ENCODE measurements at places on chromosomes 3 and 15. TPM values are rescaled to one million over a fixed set of nuclear protein-coding genes. Genes with fewer than 3 reads are reported as not detected.

Gene THSD4
- 18.2 TPM for total RNA-seq

Gene GOLGA6D
- total RNA-seq = not detected

Gene RTP1
- total RNA-seq = not detected

Gene ARHGAP31
- total RNA-seq = 100 TPM

Gene FBLN2
- 40.8 TPM for total RNA-seq

Gene CCDC54
- total RNA-seq = not detected

Gene MST1R
- 27.3 TPM for total RNA-seq

Gene WDR72
- total RNA-seq = 1.5 TPM

Gene IL16
- 34.6 TPM for total RNA-seq

Gene TGM5
- 0.32 TPM for total RNA-seq

Gene CHAC1
- total RNA-seq = 1.8 TPM

Gene SAXO2
- total RNA-seq = 15.8 TPM

Gene TKT
- total RNA-seq = 437 TPM

- no peak overlapping the region for H3K4me3 ChIP-seq
- no peaks in the 10 kb centered on the region for H3K36me3 ChIP-seq
- peaks cover 9% of the 10 kb centered on the region for H3K4me1 ChIP-seq
- no peak for DNase-seq
Measured at GRCh38 chr3:119562307-119562961, 3.0 kb upstream of the CD80 start.

DNA sequence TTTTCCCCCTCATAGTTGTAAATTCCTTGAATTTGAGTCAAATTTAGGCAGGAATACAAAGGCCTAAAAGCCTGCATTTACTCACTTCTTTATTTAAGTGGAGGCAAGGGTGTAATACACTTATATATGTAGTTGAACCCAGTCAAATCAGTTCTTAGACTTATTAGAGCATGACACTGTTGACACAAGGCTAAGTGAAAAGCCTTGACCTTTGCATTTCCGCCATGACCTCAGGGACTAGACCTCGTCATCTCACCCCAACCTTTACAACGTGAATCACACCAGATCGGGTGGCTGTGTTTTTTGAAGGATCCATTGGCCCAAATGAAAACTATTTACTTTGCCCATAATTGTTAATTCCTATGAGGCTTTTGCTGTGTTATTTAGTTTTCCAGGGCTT, 774.4 kb downstream of the ROBO1 start:
- H3K27ac ChIP-seq = no peak overlapping the region
- no peak for DNase-seq
- no peaks in the 10 kb centered on the region for H3K4me1 ChIP-seq
- H3K4me3 ChIP-seq = no peak overlapping the region
- H3K27me3 ChIP-seq = no peaks in the 10 kb centered on the region

- H3K4me1 ChIP-seq = no peaks in the 10 kb centered on the region
- no peak overlapping the region for H3K4me3 ChIP-seq
- no peak for DNase-seq
- H3K36me3 ChIP-seq = no peaks in the 10 kb centered on the region
- no peak overlapping the region for H3K27ac ChIP-seq
Measured at GRCh38 chr3:60053526-60054265, 1003.9 kb upstream of the CFAP20DC start.

- H3K36me3 ChIP-seq = no peaks in the 10 kb centered on the region
- peak overlapping the region; percentile 87 for H3K4me3 ChIP-seq
- H3K27ac ChIP-seq = peak overlapping the region; percentile 85
- DNase-seq = peak; percentile 50
Measured at GRCh38 chr3:111072031-111072921, 660 bp downstream of the NECTIN3 start.

- H3K4me1 ChIP-seq = peaks cover 43% of the 10 kb centered on the region
- peaks cover 23% of the 10 kb centered on the region for H3K36me3 ChIP-seq
- no peaks in the 10 kb centered on the region for H3K27me3 ChIP-seq
- H3K4me3 ChIP-seq = peak overlapping the region; percentile 93
Measured at GRCh38 chr3:42652611-42653302, 740 bp upstream of the ZBTB47 start.

GRCh38 chr3:98746882-98747281, 16.3 kb upstream of the ST3GAL6 start:
- H3K36me3 ChIP-seq = no peaks in the 10 kb centered on the region
- peaks cover 5% of the 10 kb centered on the region for H3K4me1 ChIP-seq
- no peak overlapping the region for H3K4me3 ChIP-seq
- H3K27me3 ChIP-seq = no peaks in the 10 kb centered on the region
- DNase-seq = no peak
- no peak overlapping the region for H3K27ac ChIP-seq

GRCh38 chr3:18223571-18223970, 201.6 kb downstream of the SATB1 start:
- no peaks in the 10 kb centered on the region for H3K4me1 ChIP-seq
- H3K27ac ChIP-seq = no peak overlapping the region
- H3K36me3 ChIP-seq = no peaks in the 10 kb centered on the region
- H3K4me3 ChIP-seq = no peak overlapping the region

GRCh38 chr3:171005648-171006047, 20.9 kb downstream of the SLC2A2 start:
- no peak for DNase-seq
- no peak overlapping the region for H3K4me3 ChIP-seq
- H3K27me3 ChIP-seq = no peaks in the 10 kb centered on the region
- H3K4me1 ChIP-seq = no peaks in the 10 kb centered on the region

GRCh38 chr3:156892701-156893100, 66.5 kb downstream of the LEKR1 start:
- H3K27me3 ChIP-seq = no peaks in the 10 kb centered on the region
- H3K36me3 ChIP-seq = no peaks in the 10 kb centered on the region
- H3K4me3 ChIP-seq = no peak overlapping the region
- DNase-seq = no peak
- H3K4me1 ChIP-seq = no peaks in the 10 kb centered on the region
- no peak overlapping the region for H3K27ac ChIP-seq

- DNase-seq = no peak
- H3K27ac ChIP-seq = no peak overlapping the region
- no peaks in the 10 kb centered on the region for H3K27me3 ChIP-seq
- no peaks in the 10 kb centered on the region for H3K36me3 ChIP-seq
- no peaks in the 10 kb centered on the region for H3K4me1 ChIP-seq
Measured at GRCh38 chr3:119073258-119074001, 38.8 kb upstream of the IGSF11 start.

DNA sequence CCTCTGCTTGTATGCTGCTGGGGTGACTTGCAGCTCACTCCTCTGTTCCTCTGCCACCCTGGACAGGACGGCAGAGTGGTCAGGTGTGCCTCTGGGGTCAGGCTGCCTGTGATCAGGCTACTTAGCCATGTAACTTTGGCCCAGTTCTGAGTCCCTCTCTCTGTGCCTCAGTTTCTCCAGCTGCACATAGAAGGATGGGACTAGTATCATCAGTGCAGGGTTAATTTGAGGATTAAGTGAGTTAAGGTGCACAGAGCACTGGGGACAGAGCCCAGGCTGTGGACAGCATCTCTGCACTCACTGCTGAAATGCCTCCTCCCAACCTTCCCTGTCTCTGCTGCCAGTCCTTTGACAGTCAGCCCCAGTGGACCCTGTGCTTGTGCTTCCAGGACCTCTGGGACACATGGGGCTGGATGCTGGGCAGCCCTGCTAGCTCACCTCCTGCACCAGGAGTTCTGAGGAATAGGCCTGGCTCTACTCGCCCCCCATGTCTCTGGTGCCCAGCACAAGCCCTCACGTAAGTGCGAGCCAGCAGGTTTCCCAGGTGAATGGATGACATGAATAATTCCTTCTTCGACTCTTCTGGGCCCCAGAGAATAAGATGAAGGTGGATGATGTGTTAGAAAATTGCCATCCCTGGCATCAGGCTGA, 19.3 kb upstream of the PRR23E start:
- H3K27ac ChIP-seq = no peak overlapping the region
- H3K27me3 ChIP-seq = peaks cover 8% of the 10 kb centered on the region
- no peaks in the 10 kb centered on the region for H3K36me3 ChIP-seq
- DNase-seq = no peak
- H3K4me1 ChIP-seq = no peaks in the 10 kb centered on the region
- no peak overlapping the region for H3K4me3 ChIP-seq

GRCh38 chr15:29133791-29134190, 135.8 kb downstream of the NSMCE3 start:
- H3K27me3 ChIP-seq = peaks cover under 1% of the 10 kb centered on the region
- H3K4me1 ChIP-seq = no peaks in the 10 kb centered on the region
- no peak for DNase-seq

DNA sequence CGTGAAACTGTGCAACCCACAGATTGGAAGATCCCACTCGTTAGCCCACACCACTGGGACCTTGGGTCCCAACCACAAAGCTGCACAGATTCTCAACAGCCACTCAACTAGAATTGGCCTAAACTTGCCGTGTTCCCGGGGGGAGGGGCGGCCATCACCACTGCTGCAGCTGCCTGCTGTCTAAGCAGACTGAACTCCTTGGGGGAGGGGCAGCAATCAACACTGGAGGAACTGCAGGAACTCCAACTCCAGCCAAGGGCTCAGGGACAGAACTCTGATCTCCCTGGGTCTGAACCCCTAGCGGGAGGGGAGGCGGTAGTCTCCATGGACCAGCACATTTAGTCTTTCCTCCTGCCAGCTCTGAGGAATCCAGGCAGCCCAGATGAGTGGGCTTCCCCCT, 205.9 kb downstream of the RSL24D1 start:
- no peak overlapping the region for H3K27ac ChIP-seq
- DNase-seq = no peak
- H3K27me3 ChIP-seq = no peaks in the 10 kb centered on the region
- no peaks in the 10 kb centered on the region for H3K4me1 ChIP-seq
- H3K36me3 ChIP-seq = no peaks in the 10 kb centered on the region

- H3K27me3 ChIP-seq = no peaks in the 10 kb centered on the region
- DNase-seq = no peak
- H3K27ac ChIP-seq = no peak overlapping the region
- peaks cover 15% of the 10 kb centered on the region for H3K4me1 ChIP-seq
- no peaks in the 10 kb centered on the region for H3K36me3 ChIP-seq
Measured at GRCh38 chr15:50138391-50138790, 19.4 kb upstream of the ATP8B4 start.
